Natural killer cell treated with Interleukin-12 subunit alpha and Interleukin-12 subunit beta and Interleukin-15 and Interleukin-18, amount 100 ng/mL, for 72 hours (primary cell): ENCODE measurements at places on chromosomes 16 and 17. TPM values are rescaled to one million over a fixed set of nuclear protein-coding genes. Genes with fewer than 3 reads are reported as not detected.
A peak's percentile ranks its signal among the peaks of the same experiment; 100 is the strongest.

KRT27 gene
- total RNA-seq: not detected

TMEM94 gene
- 69.9 TPM for total RNA-seq

AGRP gene
- not detected for total RNA-seq

TAOK2 gene
- 39.6 TPM for total RNA-seq

RHBDF1 gene
- total RNA-seq: 2.5 TPM

CEP295NL gene
- total RNA-seq: not detected

GSDMA gene
- total RNA-seq: 1.1 TPM

CBX2 gene
- 0.95 TPM for total RNA-seq

PPY gene
- not detected for total RNA-seq

NPIPB2 gene
- 19.9 TPM for total RNA-seq

ADORA2B gene
- total RNA-seq: 3.2 TPM

GRCh38 chr16:27515874-27516353, 33.8 kb downstream of the GTF3C1 start:
- DNase-seq: no peak

GRCh38 chr17:83061586-83061985, 17.8 kb upstream of the METRNL start:
- DNase-seq: no peak

- DNase-seq: no peak
Observed at GRCh38 chr17:78046923-78047322, 81.6 kb downstream of the TMC6 start.

DNA sequence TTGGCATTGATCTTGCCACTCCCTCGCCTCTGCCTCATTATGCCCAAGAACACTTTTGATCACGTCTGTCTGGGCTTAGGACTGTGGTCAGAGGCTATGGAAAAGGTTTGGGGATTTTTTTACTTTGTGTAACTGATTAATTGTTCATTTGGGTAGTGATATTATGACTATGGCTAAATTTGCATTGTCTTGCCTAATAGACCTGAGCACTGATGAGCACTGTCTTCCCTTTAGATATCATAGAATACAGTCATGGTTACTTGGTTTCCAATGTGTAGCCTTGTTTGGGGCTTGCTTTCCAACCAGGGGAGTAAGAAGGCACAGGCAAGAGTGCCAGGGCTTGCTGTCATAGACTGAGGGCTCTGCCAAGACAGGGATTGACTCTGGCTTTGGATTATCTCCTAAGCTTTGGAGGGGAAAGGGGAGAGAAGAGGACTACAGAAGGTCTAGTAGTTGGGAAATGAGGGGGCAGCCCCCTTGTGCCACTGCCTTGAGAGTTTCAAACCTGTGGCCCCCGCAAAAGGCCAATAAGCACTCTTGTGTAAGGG, 13.7 kb downstream of the LIMD2 start:
- DNase-seq: no peak

GRCh38 chr16:1159973-1160772, 7.3 kb downstream of the CACNA1H start:
- DNase-seq: no peak

- no peak for DNase-seq
Observed at GRCh38 chr16:49200223-49200820, 81.3 kb downstream of the CBLN1 start.

DNA sequence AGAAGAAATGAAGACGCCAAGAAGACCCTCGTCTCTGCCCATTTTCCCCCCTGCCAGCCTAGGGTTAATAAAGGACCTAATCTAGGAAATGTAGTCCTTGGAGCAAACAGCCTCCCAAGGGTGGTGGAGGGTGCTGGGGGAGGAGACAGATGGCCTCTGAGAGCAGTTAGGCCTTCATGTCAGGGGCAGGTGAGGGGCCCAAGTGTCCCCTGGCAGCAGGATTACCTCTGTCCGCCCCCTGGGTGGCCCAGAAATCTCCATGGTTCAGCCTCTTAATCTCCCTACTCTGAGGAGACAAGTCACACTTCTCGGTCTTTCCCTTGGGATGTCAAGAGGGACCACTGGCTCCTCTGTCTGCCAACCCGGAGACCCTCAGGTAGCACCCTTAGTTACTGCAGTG, 365.4 kb upstream of the TNRC6C start:
- no peak for DNase-seq

DNA sequence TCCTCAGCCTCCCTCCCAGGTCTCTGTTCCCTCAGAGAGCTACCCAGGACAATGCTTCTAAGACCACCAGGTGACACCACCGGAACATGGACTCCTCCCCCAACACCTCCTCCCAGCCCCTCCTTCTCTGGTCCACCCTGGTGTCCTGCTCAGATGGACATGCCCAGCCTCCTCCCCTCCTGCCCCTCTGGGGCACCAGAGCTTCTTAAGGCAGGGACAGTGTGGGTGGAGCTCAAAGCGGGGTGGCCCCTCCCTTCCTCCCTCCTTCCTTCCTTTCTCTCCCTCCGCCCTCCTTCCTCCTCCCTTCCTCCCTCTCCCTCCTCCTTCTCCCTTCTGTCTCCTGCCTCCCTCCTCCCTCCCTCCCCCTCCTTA, 22.7 kb downstream of the TRPV3 start:
- no peak for DNase-seq

- no peak for DNase-seq
Observed at GRCh38 chr16:12553191-12553590, 250.5 kb downstream of the CPPED1 start.

- DNase-seq: no peak
Observed at GRCh38 chr17:78563189-78564145, 13.7 kb downstream of the DNAH17 start.

- DNase-seq: peak; percentile 75
Observed at GRCh38 chr17:49969134-49969759, at the start of gene DLX4. TSS of gene DLX4 (plus strand) at chr17:49969190. CDS start at chr17:49969469, 279 bp downstream.

DNA sequence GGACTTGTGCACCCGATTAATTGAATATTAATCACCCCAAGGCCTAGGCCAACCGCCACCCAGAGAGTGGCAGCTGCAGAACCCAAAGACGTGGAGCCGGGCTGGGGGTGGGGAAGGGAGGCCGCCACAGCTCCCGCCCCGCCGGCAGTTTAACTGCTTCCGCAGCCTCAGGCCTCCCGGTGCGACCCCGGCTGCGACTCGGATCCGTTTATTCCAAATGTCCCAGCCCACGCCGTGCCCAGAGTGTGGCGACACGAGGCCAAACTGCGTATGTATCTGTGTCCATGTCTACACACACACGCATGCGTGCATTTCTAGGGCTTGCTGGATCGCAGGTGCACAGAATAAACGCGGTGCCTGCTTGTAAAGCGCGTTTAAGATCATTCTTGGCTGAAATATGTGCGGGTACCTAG, 802 bp upstream of the TOB1 start:
- DNase-seq: peak; percentile 68

DNA sequence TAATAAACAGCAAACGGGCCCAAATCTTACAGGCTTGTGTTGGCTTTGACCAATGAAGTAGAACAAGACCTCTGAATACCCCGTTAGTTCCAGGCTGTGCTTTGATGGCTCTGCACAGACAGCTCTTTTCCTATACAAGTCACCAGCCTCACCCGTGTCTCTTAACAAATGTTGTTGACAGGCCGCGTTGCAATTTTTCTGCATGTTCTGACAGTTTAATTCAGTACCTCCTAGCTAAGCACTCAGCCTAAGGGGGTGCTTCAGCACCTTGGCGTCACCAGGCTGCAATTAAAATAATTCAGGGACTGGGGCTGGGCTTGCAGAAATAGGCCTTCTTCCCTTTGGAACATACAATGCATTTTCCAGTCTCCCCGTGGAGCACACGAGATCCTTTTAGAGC, 500.1 kb downstream of the MAF start:
- DNase-seq: no peak

GRCh38 chr17:50719924-50720794, 756 bp downstream of the LUC7L3 start:
- DNase-seq: no peak

GRCh38 chr17:5419959-5420653, at the start of gene RPAIN:
TSS of gene RPAIN (plus strand) at chr17:5420182. CDS start at chr17:5420211, 29 bp downstream.
- DNase-seq: peak; percentile 90

DNA sequence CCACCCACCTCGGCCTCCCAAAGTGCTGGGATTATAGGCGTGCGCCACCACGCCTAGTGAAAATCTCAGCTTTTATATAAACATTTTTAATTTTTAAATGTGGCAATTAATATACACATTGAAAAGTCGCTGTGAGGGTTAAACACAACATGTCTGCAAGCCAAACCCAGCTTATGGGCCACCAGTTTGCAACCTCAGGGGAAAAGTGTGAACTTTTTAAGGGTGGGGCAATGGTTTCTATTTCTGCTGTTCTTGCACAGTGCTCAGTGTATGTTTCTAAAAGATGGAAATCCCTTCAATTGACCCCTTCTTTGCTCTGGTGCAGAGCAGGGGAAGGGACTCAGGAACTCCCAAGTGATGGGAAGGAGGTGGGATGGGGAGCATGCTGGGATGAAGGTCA, 18.3 kb upstream of the SUPT4H1 start:
- no peak for DNase-seq

GRCh38 chr16:85736921-85737320, 14.0 kb downstream of the C16orf74 start:
- DNase-seq: no peak

DNA sequence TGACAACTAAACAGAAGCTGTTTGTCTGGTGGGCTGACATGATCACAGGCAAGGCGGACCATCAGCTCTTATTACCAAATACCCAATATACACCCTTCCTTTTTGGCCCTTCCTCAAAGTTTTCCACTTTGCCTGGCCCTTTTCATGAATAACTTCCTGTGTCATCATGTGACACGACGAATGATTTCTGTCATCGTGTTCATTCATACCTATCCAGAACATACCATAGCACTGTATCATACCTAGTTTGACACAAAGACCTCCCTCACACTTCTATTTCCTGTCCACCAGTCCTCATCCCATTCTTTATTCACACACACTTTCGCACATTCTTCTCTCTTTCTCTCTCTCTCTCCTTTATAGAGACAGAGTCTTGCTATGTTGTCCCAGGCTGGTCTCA, 131.8 kb downstream of the STX8 start:
- no peak for DNase-seq

DNA sequence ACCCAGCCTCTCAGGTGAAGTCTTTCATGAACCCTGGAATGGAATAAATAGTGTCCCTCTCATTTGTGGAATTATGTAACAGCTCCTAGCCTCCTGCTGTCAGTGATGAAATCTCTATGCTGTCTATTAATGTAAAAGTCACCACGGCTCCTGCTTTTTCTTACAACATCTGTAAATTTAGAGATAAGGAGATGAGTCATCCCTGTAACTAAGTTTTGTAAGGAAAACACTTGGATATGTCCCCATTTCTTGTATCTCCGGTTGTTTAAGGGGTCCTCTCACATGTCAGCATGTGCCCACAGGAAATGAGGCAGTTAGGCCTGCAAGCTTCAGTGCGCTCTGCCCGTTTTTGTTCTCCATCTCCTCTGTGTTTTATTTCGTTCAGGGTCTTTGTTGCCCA, 2.8 kb upstream of the NAT9 start:
- DNase-seq: no peak

DNA sequence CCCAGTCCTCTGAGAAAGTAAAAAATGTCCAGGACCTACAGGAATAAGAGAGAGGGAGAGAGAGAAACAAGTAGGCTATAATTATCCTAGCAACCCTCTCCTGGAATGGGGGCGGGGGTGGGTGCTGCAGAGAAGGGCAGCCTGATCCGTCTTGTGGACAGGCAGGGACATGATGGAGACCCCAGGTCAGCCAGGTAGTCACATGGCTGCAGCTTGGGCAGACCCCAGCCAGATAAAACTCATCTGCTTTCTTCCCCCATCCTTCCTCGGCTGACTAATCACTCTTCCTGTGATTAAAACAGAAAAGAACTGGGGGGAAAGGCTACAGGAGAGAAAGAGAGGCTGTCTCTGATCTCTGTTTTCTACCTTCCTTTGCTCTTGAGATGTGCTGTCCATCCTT, 32.6 kb downstream of the COPZ2 start:
- DNase-seq: no peak

GRCh38 chr16:48395375-48395774, 10.2 kb upstream of the SIAH1 start:
- no peak for DNase-seq
